ENCODE measurements at places on chromosomes 7 and 10. TPM values are rescaled to one million over a fixed set of nuclear protein-coding genes. Genes with fewer than 3 reads are reported as not detected.

DNA sequence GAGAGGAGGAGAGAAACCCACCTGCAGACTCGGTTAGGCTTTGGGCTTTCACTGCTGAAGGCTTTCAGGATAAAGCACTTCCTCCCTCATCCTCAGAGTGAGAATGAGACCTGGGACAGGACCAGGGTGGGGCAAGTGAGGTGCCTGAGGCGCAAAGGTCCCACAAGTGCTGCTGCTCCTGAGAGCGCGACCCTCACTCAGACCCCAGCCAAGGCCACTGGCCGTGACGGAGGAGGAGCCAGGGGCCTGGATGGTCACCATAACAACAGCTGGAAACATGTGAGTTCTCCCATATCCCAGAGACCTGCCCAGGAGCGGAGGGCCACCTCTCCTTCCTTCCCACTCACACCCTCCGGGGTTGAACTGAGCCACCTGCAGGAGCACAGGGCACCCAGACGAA is 46.9 kb upstream of the MKRN1 start:
- DNase-seq = no peak

The GRID1 gene
- polyA plus RNA-seq = not detected

DNA sequence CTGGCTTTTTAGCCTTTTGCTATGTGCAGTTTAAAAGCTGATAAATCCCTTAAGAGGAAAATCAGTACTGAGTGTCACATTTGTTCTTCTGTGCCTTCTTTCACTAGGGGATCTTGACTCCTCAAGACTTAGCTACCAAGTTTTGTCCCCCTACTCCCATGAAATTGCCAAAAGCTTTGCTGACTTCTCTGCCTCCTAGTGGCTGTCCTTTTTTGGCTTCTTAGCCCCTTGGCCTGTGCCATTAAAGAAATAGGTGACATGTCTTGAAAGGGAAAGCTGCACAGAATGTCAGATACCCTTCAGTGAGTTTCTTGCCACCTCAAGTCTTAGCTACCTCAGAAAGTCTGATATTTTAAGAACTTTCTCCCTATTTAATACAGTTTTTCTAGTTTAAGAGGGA is 10.5 kb downstream of the MKLN1 start:
- no peak for DNase-seq

DNA sequence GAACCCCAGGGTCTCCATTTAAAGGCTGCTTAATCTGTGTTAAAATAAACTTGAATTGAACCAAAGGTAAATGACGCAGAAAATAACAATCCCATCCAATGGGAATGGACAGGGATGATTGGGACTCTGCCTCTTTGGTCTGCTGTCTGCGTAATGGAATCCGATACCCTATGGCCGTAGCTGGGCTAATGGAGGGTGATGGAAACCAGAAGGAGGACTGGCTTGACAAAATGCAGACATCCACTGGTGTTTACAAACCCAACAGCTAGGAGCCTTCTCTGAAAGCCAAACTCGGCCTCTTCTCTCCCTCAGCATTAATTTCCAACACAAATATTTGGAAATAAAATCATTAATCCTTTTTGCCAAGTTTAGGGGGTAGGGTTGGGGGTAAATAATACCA is 162.2 kb upstream of the CHST15 start:
- DNase-seq = no peak

DNA sequence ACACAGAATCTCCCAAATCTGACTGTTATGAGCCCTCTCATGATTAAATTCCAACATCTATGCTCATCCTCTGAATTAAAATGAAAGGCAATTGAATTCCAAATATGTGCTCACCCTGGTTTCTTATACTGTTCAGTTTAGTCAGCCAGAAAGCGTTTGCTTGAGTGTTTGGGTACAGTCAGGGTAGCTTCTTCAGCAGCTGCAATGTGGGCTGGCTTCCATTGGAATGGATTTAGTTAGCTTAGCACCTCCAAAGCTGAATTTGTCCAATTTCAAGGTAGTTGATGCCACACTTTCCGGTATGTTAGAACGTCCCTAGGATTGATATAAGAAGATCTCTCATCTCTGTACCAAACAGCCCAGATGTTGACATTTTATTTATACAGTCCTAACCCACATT is 9.3 kb downstream of the KLHL7 start:
- DNase-seq = no peak

- DNase-seq = no peak
These were observed 57.5 kb downstream of the EXOC4 start for GRCh38 chr7:133310232-133310862.
